ENCODE measurements at places on chromosomes 11 and 22.

GRCh38 chr11:27305751-27306150 lies 57.3 kb downstream of the CCDC34 start:
- DNase-seq, result no peak

GRCh38 chr11:72436661-72437060 lies 2.3 kb upstream of the CLPB start:
- DNase-seq, result no peak

GRCh38 chr11:80167766-80168165 lies 726.9 kb upstream of the TENM4 start:
- DNase-seq, result no peak

DNA sequence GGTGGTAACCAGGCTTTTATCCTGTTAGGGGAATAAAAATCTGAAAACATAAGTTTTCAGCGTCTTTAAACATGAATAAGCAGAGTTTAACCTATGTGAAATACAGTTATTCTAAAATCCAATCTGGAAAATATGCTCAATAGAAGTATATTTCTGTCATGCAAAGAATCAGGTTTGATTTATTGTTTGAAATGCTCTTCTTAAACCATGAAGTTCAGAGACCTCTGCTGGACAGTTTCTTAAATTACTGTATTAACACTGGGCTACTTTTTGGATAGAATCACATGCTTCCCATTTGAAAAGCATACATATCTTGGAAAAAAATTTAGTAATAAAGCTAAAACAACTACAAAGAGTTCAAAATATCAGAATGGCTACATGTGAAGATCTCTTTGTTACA lies 25.4 kb downstream of the APIP start:
- no peak for DNase-seq

DNA sequence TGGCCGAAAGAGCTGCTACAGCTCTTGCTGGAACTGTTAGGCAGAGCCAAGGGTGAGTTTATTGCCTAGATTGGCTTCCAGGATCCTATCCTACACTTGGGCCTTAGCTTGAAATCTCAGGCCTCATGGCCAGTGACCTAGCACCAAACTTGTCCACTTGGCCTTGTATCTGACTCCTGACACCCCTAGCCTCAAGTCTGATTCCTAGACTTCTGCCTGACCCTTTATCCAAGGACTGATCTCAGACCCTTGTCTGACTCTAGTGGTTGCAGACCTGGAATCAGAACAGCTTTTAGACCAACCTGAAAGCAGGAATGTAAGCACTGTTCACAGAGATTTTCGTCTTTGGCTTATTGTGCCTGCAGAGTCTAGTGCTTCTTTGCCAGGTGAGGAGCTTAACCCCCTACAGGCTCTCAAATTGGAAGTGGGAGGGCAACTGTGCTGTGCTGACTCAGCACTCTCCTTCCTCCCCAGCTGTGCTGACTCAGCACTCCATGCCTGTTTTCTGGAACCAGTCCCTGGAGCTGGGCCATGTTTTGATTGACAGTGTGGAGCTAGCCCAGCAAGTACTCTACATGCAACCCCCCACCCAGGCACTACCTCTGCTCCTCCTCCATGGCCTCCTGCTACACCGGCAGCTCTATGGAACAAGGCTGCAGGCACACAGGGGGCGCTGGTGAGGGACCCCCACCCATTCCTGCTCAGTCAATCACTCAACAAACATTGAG lies 35.1 kb downstream of the RRP8 start:
- DNase-seq, result no peak

DNA sequence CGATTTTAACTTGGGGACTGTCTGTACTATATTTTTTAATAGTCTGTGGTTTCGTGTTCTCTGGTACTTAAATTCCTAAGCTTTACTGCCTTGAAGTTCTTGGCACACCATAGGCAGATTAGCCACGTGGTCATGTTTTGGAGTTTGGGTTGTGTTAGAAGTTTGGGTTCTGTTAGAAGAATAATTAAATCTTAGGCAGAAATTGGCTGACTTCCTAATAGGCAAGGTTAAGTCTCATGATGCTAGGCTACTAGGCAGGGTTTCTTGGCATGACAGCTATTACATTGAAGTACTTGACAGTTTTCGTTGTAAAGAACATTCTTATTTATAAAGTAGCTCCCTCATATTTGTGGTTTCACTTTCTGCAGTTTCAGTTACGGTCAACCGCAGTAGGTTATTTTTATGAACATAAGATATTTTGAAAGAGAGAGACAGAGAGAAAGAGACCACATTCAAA lies 30.0 kb upstream of the MMP7 start:
- peak; percentile 24 for DNase-seq

DNA sequence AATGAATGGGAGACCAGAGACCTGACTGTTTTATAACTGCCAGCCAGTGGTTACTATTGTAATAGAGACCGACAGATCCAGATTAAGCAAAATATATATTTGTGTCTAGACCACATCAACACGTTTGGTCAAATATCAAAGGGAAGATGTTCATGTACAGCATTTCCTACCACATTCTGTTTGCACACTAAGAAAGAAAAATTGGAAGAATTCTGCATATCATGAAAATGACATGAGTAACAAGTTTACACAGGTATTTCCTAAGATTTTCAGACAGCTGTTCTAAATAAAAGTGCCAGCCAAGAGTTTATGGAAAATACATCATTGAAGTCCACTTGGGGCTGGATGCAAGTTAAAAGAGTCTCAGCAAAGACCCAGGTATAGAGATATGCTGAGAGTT lies 145.5 kb upstream of the ANO3 start:
- DNase-seq, result no peak

- DNase-seq, result peak; percentile 53
These were observed 50.2 kb downstream of the LIF start for GRCh38 chr22:30196141-30196879.

- DNase-seq, result peak; percentile 15
These were observed 63.6 kb downstream of the NFAM1 start for GRCh38 chr22:42368379-42369249.

DNA sequence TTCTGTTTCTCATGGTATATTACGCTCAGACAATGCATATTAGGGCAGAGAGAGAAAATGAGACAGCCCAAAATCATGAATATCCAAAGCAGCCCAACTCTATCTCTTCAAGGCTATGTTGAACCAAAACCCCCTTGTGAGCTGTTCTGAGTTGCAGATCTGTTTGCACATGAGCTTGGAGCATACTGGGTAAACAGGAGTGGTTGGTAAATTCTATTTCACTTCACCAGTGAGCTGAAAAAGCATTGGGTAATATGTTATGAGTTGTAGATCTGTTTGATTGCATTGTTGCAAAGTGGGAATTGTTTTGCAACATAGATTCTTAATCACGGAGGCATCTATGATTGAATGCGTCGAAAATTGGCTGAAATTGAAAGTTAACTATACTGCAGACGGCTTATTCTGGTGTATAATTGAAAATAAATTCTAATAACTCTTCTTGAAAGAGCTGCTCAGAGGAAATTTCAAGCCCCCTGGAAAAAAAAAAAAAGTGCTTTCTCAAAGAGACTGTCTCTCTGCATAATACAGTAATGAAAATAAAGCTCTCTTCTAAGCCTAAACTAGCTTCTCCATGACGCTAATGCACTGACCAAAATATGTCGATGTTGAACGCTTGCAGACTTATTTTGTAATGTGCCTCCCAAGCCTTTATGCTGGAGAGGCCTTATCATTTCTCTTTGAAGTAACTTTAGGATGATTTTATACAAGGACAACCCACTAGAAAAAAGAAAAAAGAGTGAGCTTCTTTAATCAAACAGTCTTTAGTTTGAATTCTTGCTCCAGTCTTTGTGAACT lies 263.7 kb downstream of the NTM start:
- no peak for DNase-seq

DNA sequence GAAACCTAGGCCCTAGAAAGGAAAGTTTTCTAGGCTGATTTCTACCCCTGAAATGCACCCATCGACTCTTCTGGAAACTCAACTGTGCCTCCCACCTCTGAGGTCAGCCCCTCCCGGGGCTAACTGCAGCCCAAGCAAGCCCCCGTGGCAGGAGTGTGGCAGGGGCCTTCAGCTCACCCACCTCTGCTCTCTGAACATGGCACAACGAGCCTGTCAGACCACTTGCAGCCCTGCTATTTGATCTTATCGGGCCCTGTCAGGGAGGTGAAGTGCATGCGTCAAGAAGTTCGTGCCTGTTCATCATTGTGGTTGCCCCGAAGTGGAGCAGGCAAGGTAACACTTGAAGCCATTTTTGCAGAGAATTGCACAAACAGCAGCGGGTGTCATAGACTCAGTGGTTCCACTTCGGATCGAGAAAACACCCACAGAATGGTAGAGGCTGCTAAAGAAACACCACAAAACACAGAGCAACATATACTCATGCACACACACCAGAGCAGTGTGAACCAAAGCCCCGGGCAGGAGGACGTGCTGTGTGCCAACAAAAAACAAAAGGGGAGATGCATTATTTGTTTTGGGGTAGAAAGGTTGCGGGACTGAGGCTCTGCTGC lies 262.7 kb downstream of the ETS1 start:
- peak; percentile 95 for DNase-seq

DNA sequence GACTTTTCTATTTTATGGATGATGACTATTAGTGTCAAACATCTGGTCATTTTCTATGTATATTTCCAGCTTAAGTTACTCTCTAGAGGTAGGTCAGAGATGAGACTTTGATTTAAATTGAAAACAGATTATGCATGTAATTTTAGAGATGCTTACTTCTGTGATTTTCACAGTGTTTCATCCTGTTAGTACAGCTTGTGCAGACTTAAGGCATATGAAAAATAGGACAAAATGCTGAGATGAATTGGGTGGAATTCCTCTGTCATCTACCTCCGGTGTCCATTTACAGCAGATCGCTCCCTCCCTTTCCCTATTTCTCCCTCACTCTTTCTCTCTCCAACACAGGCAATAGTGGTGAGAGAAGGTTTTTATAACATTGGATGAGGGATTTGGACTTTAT lies 14.1 kb downstream of the JAM3 start:
- no peak for DNase-seq

DNA sequence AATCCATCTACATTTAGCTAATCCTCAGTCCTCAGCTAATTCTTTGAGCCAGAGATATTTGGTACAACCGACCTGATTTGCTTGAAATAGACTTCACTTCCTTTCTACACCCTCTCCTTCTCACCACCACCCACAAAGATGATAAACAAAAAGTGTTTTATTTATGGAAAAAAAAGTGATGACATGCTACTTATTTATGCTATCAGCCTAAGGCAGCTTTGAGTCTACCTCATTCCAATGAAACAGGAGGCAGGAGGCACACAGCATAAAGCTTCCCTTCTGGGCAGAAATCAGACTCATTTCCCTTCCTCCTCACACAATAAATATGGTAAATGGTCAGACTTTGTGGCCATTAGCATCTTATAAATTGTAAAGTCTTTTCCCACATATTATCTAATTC lies 325.7 kb downstream of the SOX6 start:
- DNase-seq, result no peak

- no peak for DNase-seq
These were observed 139.4 kb downstream of the SHANK2 start for GRCh38 chr11:71112990-71113389.

GRCh38 chr11:90113541-90113940 lies 20.9 kb upstream of the NAALAD2 start:
- no peak for DNase-seq

DNA sequence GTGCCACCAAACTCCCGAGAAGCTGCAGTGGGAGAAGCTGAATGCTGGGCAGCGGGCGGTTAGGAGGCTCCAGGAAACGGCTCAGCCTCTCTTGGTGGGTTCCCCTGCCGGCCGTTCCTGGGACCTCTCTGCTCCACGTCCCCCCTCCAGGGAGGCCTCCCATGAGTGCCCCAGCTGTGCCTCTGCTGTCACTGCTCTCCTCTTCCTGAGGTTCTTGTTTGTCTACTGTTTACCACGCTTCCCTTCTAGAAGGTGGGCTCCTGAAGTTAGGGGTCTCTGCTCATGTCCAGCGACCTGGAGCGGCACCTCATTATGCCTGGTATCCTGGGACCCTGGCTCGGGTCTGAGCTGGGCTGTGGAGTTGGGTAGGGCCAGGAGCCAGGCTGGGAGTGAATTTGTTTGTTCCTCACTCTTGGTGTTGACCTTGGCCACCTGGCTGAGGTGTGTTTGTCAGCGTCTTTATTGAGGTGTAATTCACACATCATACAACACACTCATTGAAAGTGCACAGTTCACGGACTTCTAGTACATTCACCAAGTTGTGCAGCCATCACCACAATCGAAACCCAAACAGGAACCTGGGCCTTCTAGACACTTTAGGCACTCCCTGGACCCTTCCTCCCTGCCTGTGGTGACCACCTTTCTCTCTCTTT lies 37.8 kb upstream of the GRAMD4 start:
- no peak for DNase-seq

- DNase-seq, result no peak
These were observed 1.3 kb downstream of the DERL3 start for GRCh38 chr22:23837496-23837859.

- no peak for DNase-seq
These were observed 217.5 kb upstream of the SORL1-AS1 start for GRCh38 chr11:121670266-121670665.

GRCh38 chr11:46238078-46238966 lies 39.1 kb upstream of the CREB3L1 start:
- DNase-seq, result peak; percentile 55

DNA sequence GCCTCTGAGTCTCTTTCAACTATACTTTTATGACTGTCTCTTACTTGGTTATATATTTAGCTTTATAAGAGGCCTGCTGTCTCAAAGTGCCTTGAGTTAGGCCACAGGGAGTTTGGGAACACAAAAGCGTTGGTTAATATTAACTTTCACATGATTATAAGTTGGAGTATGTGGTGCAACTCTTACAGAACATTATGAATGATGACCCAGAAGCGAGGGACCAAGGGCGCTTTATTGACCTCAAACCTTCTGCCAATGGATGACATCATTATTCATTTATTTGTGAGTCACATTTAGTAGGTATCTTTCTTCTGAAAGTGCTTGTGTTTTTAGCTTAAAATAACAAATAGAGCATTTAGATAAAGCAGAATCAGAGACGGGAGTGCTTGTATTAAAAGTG lies 298.0 kb upstream of the ZC3H12C start:
- no peak for DNase-seq
